ENCODE measurements at places on chromosomes 6 and 20.

DNA sequence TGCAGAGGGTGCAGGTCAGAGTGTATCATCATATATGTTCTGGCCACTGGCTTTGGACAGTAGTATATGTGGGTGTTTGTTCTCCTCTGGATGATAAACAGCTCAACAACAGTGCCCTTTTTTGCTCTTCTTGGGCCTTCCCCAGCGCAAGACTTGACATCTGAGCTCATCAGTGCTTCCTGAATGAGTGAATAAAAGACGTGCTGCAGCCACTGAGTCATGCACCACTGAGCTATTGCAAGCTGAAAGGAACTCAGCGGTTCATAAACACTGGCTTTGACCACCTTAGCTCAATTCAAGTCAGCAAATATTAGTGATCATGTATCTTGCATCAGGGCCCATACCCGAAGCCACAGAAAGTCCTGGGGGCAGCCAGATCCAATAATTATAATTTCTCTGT is 105.3 kb upstream of the KCNG1 start:
- DNase-seq = no peak

- peak; percentile 60 for DNase-seq
Observed at GRCh38 chr20:5141615-5142014, 14.8 kb downstream of the CDS2 start.

DNA sequence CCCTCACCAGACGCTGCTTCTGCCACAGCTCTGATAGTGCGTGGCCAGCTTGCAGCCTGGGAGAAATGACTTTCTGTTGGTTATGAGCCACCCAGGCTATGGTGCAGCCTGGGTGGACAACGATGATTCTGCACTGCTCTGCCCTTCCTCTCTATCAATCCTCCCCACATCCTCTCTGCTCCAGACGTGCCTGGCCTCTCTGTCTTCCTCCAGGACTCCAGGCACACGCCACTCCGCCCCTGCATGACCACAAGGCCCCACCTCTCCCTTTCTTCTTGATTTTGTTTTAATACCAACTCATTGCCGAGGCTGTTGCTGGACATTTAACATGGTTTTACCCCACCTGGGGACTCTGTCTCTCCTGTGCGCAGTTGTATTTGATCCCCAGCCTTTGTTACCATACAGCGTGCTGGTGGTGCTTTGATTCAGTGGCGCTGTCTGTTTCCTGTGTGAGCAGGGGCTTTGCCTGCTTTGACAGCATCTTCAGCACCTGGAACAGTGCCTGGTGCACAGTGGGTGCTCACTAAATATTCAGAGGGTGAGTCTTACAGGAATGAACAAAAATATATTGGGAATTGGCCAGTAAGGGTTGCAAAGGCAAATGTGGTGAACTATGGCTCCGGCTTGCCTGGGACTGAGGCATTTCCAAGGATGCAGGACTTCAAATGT is 280.9 kb downstream of the CDH26 start:
- DNase-seq = no peak

GRCh38 chr6:62716719-62717118 is 430.7 kb upstream of the KHDRBS2 start:
- no peak for DNase-seq
